ENCODE measurements at places on chromosomes 6 and 20.

GRCh38 chr20:58622671-58623578, 28.2 kb upstream of the STX16 start:
- no peak for DNase-seq

- DNase-seq: no peak
Observed at GRCh38 chr20:36301359-36302119, 4.6 kb upstream of the DLGAP4 start.

- DNase-seq: no peak
Observed at GRCh38 chr6:40307712-40308111, 279.5 kb downstream of the LRFN2 start.

DNA sequence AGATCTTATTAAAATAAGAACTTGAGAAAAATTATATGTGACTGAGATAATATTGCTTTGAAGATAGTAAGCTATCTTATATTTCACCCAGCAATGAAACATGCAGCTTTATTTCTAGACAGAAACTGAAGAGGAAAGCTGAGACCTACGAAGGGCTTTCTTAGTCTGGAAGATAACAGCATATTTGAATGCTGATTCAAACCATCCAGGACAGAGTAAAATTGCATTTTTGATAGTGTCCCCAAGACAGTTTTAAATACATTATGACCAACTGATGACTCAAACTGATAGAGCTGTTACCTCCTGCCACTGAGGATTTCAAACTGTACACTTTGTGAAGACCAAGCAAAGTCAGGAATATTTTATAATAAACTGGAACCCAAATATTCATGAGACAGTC, 409.6 kb downstream of the GRIK2 start:
- no peak for DNase-seq

- no peak for DNase-seq
Observed at GRCh38 chr6:149608381-149608982, 40.0 kb downstream of the KATNA1 start.

GRCh38 chr20:35866418-35867202, 87.7 kb downstream of the SCAND1 start:
- no peak for DNase-seq

DNA sequence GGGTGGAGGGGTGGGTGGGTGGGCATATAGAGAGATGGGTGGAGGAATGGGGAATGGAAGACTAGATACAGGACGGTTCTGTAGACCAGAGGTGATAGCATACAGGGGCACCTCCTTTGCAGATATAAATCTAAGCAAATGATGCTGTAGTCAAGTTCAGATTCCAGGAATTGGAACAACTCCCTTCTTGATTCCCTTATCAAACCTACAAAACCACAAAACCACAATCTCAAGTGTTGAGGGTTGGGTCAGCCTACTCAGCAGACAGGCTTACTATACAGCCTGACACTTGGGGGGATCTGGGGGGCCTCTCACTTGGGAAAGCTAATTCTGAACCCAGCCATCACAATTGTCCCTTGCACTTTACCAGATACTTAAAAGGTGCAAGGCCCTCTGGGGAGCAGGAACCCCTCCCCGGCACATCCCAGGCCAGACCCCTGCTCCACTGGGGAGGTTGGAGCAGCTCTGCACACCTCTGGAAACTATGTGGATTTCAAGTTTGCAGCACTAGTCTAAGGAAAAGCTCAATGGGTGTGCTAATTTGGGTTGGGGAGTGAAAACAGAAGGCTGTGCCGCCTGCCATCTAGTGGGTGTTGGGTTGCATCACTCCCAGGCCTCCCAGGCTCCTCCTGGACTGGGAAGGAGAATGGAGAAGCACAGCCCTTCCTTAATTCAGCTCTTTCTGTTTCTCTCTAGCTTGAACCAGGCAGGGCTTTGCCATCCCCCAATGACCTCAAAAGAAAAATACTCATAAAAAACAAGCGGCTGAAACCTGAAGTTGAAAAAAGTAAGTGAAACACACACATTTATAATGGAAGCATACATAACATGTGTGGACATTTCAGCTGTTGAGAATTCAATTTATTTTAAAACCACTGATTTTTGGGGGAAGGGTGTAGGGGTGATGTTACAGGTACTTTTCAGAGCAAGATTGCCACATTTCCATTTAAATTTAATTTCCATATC, 121.2 kb upstream of the LAMP5 start:
- peak; percentile 90 for DNase-seq

DNA sequence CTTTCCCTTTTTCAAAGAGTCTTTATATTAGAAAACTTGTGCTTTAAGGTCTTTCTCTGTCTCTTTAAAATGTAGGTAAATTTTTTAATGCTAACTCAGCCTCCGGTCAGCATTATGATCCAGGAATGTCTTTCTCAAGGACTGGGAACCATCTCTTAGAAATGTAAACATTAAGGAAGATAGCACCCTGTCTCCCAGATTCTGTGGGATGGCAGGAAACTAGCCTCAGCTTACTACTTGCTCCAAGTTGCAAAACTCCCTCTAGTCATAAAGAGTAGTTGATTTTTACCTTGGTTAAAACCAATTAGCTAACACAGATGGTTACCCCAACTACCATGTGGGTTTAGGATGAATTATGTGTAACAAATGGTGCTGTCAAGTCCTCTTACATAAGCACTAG, 4.7 kb upstream of the TAAR1 start:
- DNase-seq: no peak

GRCh38 chr20:38129248-38129865, 35.7 kb downstream of the TGM2 start:
- no peak for DNase-seq
